ENCODE measurements at places on chromosomes 7 and 10.

GRCh38 chr7:51278797-51279196 is 37.8 kb downstream of the COBL start:
- no peak for DNase-seq

DNA sequence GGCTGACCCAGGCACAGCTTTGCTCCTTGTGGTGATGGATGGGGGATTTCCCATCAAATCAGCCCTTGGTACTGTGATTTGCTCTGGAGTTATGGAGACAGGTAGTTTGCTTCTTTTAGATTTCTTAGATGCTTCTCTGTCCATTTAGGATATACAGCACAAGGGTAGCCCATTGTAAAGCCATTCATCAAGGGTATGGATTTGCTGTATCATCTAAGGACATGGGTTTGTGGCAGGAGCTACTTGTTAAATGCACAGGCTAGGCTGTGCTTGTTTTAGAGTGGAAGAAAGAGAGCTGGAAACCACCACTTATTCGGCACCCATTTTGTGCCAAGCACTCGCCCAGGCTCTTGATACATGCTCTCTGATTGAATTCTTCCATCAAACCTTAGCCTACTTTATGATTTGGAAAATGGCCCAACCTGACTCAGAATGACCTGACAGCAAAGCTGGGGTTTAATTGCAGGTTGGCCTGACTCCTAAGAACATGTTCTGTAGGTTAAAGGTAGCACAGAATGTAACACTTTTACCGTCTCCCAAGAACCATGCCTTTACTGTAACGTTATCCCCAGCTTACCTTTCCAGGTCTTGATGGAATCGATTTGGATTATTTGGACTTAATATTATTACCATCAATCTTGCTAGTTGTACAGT is 168.0 kb downstream of the SNX10 start:
- no peak for DNase-seq

DNA sequence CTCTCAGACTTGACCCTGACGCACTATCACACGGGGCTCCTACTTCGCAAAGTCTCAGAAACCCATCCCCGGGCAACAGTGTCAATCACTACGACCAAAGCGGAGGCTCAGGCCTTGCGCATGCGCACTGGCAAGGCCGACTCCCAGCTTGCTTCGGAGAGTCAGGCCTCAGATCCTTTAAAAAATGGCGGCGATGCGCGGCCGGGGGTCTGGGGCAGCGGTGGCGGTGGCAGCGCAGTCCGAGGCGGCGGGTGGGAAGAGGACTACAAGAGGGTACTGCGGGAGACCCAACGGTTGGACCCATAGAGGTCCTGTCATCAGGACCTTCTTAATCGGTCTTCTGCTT is 196.9 kb downstream of the ZNF716 start:
- no peak for DNase-seq

- DNase-seq = peak; percentile 20
Measured at GRCh38 chr7:141754939-141755338, 9.0 kb upstream of the TAS2R3 start.

GRCh38 chr7:114874170-114874569 is 47.7 kb upstream of the MDFIC start:
- no peak for DNase-seq

- DNase-seq = peak; percentile 88
Measured at GRCh38 chr10:17981766-17982380, 30.2 kb downstream of the SLC39A12 start.

- peak; percentile 87 for DNase-seq
Measured at GRCh38 chr7:151448261-151449252, 8.6 kb upstream of the CRYGN start.

DNA sequence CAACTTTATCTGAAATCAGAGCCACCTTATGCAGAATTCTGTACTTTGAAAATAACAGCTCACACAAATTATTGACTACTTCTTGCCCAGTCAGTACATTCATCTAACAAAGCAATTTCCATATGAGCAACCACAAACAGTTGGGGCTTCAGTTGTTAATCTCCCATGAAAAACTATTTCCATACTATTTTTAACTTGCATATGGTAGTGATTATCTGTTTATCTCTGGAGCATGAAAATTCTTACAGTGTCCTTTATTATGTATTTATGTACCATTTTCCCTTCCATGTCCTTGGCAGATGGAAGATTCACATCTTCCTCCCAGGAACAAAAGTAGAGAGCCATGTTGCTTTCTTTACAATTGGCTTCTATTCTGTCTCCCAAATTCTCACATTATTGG is 285.7 kb downstream of the CRPPA start:
- DNase-seq = peak; percentile 70

GRCh38 chr10:69710008-69710888 is 80.2 kb downstream of the FAM241B start:
- DNase-seq = no peak

GRCh38 chr10:103600956-103601569 is 107.6 kb downstream of the NEURL1 start:
- no peak for DNase-seq

- DNase-seq = no peak
Measured at GRCh38 chr10:19623321-19623720, 192.9 kb upstream of the PLXDC2 start.

- no peak for DNase-seq
Measured at GRCh38 chr7:128025819-128026218, 5.4 kb downstream of the LRRC4 start.

DNA sequence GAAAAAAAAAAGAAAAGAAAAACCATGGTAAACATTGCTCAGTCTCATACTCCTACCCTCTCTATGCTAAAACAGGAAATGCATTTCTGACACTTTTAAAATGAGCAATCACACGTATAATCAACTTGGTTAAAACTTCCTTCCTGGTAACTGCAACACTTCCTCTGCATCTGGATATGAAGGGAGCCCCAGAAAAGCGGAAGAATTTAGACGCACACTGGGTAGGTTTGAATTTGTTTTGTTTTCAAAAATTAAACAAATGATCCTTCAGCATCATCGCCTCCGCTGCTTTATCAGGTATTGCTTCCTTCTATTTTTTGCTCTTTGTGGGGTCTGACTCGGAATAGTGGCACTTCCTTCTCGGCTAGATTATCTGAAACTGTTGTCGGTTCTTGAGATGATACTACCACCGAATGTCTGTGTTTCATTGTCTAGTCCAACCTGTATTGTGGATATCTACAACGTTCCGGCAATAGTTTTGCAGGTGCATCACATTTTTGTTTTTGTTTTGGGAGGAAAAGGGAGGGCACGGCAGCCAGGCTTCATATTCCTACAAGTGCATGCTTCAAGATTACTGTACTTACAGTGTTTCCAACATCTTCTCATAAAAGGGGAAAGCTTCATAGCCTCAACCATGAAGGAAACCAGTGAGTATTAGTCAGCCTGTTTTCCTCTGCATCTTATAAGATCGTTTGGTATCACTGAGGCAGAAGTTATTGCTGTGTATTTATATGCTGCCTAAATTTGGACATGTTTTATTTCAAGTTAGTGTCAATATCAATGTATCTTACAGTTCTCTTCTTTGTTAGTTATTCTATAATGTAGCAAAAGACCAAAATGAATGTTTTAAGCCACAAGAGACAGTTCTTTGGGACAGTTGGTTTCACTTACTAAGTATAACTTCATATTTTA is at the start of gene PIK3CG:
PIK3CG (plus strand) TSS at position 153 of the 912 bp plus-strand sequence. CDS start 2,280 bp downstream, outside the sequence.
- no peak for DNase-seq

- no peak for DNase-seq
Measured at GRCh38 chr10:117334066-117334465, 41.2 kb downstream of the PDZD8 start.

DNA sequence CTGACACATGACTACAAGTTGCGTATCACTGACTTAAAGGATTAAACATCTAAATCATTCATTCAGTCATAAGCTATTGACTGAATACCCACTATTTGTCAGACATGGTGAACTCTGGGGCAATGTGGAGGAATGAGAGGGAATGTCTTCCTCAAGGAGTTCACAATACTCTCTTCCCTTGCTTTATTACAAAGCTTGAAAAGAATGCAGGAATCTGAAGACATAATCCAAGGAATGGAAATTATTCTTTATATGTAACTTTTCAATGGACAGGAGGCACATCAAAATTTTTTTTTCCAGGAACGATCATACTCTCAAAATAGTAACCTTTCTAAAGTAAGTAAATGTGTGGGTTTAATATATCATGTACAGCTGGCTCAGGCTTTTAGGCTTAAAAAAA is 111.9 kb downstream of the ATXN7L1 start:
- DNase-seq = no peak

DNA sequence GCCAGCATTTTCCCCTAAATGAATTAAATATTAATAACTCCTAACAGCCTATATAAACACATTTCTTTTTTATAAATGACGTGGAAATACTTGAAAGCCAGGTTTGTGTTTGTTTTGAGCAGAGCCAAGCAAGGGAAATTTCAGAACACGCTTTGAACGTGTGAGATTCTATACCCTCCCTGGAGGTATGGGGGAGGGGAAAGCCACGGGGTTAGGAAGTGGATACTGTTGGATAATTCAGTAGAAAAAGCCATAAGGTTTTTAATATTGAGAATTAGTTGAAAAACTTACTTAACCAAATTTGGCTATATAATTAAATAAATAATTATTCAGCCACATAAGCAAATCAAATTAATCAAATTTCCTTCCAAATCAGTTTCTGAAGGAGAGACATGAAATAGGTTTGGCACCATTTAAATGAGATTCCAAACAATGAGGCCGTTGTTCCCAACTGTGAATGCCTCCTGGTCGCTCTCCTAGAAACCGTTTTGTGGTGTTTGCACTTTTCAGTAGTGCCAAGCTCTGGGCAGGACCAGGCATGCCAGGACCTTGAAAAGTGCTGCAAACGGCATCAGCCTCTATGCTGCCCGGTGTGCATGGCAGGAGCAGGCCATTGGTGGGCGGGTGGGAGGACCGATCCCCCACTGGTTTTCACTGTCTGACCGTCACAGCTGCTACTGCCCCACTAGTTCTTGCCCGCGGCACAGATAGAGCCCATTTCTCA is 88.1 kb downstream of the SEPTIN14 start:
- DNase-seq = no peak

DNA sequence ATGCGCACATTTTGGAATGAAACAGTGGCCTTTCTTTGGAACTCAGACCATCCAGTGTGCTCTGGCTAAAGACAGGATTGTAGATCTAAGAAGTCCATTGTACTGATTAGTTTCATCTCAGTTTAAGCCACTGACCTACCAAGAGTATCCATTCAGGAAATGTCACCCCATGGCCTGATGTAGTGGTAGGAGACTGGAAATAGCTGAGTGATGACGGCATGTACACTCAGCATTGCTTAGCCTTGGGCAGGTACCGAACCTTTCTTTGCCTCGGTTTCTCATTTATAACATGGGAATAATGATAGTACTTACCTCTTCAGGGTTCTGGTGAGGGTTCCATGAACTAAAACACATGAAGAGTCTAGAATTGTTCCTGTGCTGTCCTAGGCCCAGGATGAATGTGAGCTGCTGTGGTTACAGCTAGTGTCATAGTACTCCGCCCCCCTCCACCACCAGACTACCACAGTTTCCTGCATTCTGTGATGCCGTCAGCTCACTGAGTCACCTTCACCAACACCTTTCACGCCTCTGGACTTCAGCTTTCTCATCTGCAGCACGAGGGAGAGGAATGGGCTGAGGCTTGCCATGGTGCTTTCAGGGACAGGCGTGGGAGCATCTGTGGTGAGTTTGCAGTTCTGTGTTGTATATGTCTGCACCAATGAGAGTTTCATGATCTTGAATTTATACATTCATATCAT is 484.0 kb upstream of the GALNT17 start:
- DNase-seq = no peak

- no peak for DNase-seq
Measured at GRCh38 chr7:57210871-57211270, 78.6 kb upstream of the ZNF479 start.

DNA sequence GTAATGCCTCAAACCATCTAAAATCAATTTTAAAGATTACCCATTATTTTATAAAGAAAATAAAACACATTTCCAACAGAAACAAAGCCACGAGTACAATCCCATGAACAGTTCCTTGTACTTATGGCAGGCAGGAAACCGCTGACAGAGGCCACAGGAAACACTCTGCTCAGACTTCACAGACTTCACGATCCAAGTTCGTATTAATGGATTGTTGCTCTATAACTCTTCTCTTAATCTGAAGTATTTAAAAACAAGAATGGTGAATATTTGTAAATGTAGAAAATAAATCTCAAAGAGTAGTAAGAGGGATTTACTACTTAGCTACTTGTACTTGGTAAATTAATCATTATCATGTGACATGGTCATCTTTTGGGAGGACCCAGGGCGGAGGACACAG is 78.3 kb downstream of the SNX10 start:
- no peak for DNase-seq

DNA sequence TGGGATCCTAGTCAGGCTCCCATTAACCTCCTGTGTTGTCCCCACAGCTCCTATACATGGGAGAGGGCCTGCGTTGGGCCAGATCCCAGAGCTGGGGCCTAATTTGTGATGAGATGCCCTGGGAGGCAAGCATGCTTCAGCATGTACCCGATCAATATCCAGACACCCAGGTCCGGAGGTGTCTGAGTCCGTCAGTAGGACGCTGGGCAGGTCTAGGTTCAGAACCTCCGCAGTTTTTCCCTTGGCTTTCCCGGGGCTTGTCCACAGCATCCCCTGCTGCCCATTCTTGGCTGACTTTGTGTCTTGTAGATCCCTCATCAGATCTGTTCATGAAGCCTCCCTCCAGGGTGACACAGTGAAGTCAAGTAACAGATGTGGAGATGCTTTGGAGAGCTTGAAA is 32.7 kb upstream of the RBAK start:
- no peak for DNase-seq

- DNase-seq = peak; percentile 81
Measured at GRCh38 chr7:18515067-18515466, 19.5 kb downstream of the HDAC9 start.

DNA sequence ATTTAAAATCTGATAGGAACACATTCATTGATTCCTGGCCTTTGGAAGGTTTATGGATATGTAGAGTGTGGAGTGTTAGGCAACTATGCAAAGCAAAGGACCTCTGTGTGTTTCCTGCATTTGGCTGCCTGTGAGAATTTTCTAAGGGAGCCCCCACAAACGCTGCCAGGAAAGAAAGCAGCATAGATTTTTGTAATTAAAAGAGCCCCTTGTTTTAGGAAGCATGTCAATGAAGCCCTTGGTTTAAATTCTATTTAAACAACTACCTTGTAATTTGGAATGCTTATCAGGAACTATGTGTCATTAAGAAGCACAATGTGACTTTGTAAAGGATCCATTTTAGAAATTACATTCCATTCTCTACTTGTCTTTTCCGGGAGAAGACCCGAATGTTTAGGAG is 742.5 kb downstream of the NXPH1 start:
- no peak for DNase-seq

- peak; percentile 91 for DNase-seq
Measured at GRCh38 chr10:93436591-93437085, 45.5 kb downstream of the MYOF start.

GRCh38 chr10:116105264-116105663 is 167.7 kb downstream of the GFRA1 start:
- no peak for DNase-seq

DNA sequence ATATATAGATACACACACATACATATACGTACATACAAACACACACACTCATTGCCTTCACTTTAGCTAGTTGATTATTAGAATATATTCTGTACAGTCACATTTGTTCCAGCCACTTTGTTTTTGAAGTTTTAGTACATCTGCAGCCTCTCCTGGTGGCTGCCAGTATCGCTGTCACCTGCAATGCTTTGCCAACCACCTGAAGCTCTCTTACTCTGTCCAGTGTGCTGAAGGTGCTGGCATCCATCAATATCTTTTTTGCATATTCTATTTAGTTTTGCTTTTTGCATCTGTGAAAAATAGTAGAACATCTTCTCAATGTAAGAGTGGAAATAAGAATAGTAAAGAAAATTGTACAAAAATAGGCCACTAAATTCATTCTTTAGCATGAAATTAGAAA is 388.6 kb downstream of the EXOC4 start:
- DNase-seq = no peak

Data from adipocyte (in vitro differentiated cells).